ENCODE measurements at places on chromosomes 7 and 10.

DNA sequence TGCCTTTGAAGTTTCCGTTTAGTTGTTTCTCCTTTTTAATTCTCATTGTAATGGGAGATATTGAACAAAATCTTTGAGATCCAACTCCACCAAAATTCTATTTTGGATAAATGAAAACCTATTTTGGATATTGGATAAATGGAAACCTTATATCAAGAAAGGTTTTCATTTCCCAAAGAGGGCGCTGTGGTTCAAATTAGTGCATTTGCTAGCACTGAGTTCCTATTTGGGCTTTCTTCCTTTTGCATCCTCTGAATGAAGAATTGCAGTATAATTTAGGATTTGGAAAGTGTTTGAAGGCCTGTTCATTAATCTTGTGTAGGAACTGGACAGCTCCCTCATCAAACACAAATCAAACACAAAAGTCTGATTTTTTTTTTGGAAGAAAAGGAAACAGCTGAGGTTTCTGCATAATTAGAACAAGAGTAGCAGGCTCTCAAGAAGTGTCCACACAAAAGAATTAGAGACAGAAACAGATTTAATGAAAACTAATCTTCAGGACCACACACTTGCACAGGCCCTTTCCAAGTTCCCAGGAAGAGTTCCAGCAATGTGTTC lies 80.8 kb upstream of the KLF14 start:
- peak; percentile 49 for DNase-seq

DNA sequence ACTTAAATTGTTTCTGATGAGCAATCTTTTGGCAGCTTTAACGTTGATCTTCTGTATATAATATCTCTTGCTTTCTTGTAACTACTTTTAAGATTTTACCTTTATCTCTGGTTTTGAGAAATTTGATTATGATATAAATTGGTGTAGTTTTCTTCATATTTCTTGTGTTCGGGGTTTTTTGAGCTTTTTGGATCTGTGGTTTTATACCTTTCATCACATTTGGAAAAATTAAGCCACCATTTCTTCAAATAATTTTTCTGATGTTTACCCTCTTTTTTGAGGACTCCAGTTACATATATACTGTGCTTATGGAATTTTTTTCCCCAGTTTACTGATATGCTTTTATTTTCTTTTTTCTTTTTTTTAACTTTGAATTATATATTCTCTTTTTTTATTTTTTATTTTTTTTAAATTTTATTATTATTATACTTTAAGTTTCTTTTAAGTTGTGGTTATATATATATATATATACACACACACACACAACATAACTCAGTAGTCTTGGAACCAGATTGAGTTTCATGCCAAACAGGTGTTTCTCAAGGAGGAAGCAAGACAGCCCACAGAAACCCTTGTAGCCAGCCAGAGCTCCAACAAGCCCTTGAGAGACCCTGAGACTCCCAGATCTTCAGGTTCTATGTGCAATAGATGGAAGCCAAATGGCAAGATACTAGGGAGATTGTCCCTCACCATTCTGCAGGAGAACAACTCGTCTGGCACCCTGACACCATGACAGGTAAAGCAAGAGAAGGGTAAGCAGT lies 27.5 kb upstream of the NME8 start:
- no peak for DNase-seq

GRCh38 chr7:6228361-6229229 lies 43.8 kb downstream of the CYTH3 start:
- DNase-seq: peak; percentile 94

DNA sequence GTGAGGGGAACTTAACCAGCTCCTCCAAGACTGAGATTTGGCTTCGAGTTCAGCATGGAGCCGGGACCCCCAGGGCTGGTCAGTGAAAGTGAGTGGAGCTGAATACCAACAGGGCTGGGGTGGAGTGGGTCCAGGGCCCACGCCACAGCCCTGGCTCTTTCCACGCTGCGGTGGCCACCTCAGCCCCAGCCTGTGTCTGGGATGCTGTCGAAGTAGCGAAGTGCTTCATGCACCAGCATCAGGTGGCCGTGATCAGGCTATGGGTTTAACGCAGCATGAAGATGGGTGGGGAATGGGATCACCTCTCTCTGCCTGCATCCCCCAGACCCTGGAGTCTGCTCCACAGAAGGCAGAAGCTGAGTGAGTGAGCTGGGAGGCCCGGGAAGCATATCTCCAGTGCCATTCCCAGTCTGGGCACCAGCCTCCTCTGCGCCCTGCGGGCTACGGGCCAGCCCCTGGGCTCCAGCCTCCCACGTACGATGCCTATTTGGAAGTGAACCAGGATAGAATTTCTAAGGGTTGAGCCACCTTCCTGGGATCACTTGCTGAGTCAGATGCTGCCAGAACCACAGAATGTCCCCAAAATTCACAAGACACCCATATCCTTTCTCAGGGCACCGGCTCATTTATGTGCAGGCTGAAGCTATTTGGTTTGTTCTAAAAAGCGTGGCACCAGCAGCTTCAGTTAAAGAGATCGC lies 131.1 kb upstream of the CHST15 start:
- no peak for DNase-seq

- no peak for DNase-seq
Measured at GRCh38 chr7:21013765-21014539, 227.3 kb upstream of the SP8 start.

GRCh38 chr10:9296190-9296589 lies 1241.7 kb downstream of the GATA3 start:
- no peak for DNase-seq

GRCh38 chr10:129709627-129710509 lies 242.8 kb downstream of the MGMT start:
- DNase-seq: no peak
